ENCODE measurements at places on chromosomes 11 and 22.
A peak's percentile ranks its signal among the peaks of the same experiment; 100 is the strongest.

DNA sequence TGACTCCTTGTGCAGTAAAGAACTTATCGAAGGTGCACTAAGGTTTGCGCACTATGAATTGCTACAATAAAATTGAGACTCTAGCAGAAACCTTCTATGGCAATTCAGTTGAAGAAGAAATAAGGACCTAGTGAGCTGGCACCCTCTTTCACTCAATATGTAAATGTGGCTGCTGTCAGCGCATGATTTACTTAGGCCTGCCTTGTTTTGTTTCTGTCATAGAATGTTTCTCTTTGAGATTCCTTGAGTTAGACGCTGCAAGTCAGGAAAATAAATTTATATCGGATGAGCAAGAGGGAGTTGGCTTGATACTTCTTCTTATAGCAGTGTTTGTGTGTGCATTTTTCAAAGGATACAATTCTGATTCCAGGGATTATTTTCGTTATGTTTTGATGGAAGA, 322.1 kb downstream of the BLID start:
- DNase-seq: peak; percentile 34

GRCh38 chr11:66852466-66853241, 4.2 kb upstream of the LRFN4 start:
- DNase-seq: no peak

GRCh38 chr11:122721201-122721963, 65.9 kb downstream of the UBASH3B start:
- DNase-seq: no peak

- DNase-seq: no peak
Measured at GRCh38 chr22:28247667-28248363, 328.8 kb upstream of the PITPNB start.

- peak; percentile 39 for DNase-seq
Measured at GRCh38 chr11:10328314-10329098, 23.6 kb downstream of the ADM start.

- DNase-seq: no peak
Measured at GRCh38 chr11:23311986-23312940, 452.0 kb upstream of the CCDC179 start.

DNA sequence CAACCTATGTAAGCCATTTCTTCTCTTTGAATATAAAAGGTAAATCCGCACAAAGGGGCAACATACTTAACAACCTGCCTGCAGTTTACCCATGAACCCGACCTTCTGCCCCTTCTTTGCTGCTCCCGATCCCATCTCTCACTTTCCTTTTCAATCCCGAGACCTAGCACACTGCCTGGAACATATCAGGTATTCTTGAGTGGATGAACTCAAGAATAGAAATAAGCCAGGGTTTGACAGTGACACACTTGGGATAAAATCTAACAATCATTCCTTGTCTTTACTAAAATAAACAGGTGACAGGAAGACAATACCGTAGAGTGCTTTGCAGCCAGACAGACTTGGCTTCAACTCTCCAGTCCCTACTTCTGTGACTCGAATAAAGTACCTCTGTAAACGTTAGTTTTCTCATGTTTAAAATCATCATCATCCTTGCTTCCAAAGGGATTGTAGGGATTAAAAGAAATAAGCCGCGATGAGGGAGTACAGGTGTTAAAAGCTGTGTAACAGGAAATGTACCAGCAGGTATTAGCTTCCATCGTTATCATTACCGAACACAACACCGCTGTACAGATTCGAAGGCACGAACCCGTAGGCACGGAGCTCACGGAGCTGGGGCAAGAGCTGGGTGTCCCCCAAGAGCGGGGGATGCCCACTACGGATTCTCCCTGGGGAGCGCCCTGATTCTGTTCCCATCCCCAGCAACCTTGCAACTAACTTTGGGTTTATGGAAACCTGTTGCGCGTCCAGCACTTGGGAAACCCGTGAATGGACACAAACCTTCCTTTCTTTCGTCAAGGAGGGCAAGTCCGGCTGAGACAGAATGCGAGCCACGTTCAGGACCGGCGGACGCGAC, 720 bp downstream of the UFD1 start:
- DNase-seq: no peak

GRCh38 chr11:94309757-94310156, 5.4 kb downstream of the IZUMO1R start:
- DNase-seq: peak; percentile 64

- DNase-seq: peak; percentile 90
Measured at GRCh38 chr22:22849640-22850610, 37.7 kb upstream of the IGLL5 start.

DNA sequence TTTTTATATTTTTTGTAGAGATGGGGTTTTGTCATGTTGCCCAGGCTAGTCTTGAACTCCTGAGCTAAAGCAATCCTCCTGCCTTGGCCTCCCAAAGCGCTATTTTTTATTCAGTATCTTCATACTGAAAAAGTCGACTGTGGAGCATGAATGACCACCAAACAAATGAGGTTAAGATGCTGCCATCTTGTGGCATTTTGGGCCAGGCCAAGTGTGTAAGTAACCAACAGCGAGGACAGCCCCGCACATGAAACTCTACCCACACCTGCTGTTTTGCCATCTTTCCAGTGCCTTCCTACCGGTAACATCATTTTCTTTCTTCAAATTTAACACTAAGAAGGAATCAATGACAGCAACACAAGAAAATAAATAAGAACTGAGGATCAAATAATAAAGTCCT, 32.2 kb upstream of the AQP11 start:
- no peak for DNase-seq

DNA sequence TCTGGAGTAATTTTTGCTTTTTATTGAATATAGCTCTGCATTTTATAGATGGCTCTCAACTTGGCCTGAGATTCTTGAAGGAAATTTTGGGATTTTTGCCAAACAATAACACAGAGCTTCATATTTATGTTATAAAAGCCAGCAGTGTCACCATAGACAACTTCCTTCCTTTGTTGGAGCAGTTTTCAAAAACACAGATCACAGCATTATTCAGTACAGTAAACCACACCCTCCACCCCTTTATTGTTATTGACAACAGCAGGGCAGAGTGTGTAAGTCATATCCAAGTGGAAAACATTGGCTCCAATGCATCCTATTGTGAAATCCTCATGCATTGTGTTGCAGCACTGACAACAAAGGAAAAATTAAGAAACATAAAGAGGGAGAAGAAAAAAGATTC, 62.6 kb upstream of the PRSS23 start:
- DNase-seq: no peak

DNA sequence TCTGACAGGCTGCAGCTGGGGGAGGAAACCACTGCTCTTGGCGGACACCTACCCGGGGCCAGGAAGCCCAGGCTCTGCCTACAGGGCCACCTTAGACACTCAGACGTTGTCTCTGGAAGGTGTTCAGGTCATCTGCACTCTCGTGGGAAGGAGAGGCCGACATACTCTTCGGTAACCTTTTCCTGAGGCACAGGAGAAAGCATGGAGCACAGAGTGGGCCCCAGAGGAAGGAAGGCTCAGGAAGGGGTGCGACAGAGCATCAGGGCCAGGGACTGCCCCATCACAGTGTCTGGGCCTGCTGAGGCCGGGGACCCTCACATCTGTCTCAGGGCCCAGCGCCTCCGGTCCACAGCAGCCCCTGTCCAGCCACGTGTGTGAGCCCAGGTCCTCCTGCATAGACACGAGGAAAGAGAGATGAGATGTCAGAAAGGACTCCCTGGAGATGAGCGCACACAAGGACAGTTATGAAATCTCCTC, 18.2 kb upstream of the TUB start:
- no peak for DNase-seq

- no peak for DNase-seq
Measured at GRCh38 chr11:45092901-45093760, 53.3 kb upstream of the PRDM11 start.

DNA sequence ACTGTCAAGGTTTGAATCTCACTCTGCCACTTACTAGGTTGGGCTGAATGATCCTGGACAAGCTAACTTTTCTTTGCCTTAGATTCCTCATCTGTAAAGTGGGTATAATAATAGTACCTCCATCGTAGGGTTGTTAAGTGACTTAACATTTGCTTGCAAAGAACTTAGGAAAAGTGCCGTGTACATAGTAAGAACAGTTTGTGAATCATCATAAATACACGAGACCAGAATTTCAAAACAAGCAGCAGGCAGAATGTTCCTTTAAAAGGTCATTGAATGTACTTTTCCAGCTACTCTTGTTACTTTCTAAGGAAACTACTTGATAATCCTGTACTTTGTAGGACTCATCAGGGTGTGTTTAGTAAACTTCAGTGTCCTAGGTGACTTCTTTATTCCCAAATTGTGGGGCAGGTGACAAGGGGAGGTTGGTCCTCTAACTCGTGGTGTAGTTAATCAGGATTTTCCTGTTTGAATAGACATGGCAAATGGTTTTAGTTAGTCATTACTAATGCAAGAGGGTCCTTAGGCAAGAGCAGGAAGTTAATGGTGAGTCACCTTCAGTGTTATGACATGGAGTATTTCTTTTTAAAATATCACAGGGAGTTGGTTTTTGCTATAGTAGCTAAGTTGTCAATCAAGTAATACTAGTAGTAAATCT, 67.9 kb downstream of the YAP1 start:
- no peak for DNase-seq

DNA sequence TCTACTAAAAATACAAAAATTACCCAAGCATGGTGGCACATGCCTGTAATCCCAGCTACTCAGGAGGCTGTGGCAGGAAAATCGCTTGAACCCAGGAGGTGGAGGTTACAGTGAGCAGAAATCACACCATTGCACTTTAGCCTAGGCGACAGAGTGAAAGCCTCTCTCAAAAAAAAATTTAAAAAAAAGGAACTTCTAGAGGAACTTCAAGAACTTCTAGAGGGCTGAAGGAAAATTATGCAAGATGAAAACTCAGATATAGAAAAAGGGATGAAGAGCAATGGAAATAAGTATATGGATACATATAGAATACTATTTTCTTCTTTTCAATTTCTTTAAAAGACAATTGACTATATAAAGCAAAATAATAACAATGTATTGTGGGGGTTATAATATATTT, 51.2 kb upstream of the PRR5 start:
- DNase-seq: no peak

GRCh38 chr11:106917973-106918372, 100.3 kb downstream of the GUCY1A2 start:
- DNase-seq: no peak

GRCh38 chr11:125102510-125102909, 8.9 kb downstream of the TMEM218 start:
- DNase-seq: peak; percentile 74

GRCh38 chr11:45538939-45539338, 126.5 kb downstream of the CHST1 start:
- DNase-seq: no peak

DNA sequence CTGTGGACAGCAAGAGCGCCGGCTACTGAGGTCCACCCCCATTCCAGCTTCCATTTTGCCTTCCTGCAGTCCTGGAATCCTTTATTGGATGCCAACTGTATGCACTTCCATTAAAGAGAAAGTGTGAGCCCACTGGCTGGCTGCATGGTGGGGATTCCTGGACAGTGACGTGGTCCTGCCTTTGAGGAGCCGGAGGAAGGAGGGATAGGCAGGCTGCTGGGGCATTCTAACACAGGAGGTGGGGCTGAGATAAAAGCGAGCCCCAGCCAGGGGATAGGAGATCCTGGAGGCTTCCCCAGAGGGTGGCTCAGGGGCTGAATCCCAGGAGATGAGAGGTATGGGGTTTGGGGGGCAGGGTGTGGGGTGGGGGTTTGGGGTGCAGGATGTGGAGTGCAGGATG, 984.7 kb downstream of the BRD1 start:
- no peak for DNase-seq

- no peak for DNase-seq
Measured at GRCh38 chr22:29032014-29032475, 29.6 kb downstream of the C22orf31 start.

- DNase-seq: no peak
Measured at GRCh38 chr11:123086305-123086704, 24.4 kb upstream of the HSPA8 start.

DNA sequence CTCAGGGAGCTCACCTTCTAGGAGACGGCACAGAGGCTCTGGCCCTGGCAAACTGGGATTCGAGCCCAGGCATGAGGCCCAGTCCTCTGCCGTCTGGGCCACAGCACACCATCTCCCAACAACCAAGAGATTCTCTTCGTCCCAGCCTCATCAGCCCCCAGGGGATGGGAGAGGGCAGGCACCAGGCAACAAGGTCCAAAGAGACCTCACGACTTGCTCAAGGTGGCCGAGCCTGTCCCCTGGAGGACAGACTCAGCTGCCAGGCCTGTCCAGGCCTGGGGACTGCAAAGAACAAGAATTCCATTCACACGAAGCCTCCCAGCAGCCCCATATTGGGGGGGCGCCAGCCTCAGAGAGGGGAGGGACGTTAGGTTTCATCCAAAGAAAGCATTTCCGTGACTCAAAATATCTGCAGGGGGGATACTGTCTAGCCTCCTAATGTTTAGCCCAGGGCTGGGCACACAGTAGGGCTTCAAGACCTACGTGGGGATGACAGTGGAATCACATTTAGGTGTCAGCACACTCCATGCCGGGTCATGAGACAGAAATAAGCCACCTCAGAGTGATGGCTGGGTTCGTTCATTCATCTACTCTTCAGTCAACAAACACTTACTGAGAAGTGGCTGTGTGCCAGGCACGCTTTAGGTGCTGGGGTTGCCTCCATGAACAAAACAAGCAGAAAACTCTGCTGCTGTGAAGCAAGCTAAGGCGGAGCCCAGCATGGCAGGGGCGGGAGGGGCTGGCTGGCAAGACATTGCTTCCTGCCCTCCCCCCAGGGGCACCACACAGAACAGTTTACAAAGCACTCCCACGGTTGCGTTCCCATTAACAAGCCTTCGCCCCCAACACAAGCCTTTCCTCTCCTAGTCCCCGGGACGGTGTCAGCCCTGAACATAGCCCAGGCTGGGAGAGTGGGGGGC, 1.2 kb downstream of the CARNS1 start:
- DNase-seq: no peak

- no peak for DNase-seq
Measured at GRCh38 chr11:124207102-124207792, 24.1 kb downstream of the OR10D3 start.

DNA sequence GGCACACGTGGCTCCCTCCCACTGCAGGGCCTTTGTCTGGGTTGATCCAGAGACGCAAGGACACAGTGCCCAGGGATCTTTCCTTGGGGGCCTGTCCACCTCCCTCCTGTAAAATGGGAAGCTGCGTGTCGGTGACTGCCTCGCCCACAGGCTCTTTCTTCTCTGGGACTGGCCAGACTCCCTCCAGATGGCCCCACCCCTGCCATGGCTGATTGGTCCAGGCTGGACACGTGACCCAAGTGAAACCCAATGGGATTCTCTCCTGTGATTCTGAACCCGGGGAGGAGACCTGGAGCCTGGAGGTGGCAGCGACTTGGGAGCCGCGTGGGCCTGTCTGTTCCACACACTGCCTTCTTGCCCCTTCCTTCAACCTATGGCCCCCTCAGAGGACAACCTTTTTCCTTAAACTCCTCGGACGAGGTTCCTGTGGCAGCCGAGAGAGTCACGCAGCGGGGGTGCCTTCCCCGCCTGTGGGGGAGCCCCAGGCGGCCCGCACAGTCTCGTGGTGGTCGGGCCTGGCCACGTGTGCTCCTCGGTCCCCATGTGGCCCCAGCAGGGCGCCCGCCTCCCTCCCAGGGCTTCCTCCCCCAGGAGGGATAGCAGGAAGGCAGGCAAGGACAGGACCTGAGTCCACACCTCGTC, 12.4 kb upstream of the MPPED1 start:
- DNase-seq: no peak

- DNase-seq: no peak
Measured at GRCh38 chr11:60734279-60734678, 9.8 kb downstream of the MS4A18 start.

- no peak for DNase-seq
Measured at GRCh38 chr11:57479021-57479663, 18.8 kb downstream of the RTN4RL2 start.

- DNase-seq: no peak
Measured at GRCh38 chr22:28438183-28438768, 241.4 kb downstream of the TTC28 start.

GRCh38 chr22:31085493-31085824, 4.3 kb downstream of the SMTN start:
- DNase-seq: no peak

Measured in esophagus muscularis mucosa (tissue), 4 donors.